ENCODE measurements at places on chromosomes 16 and 17. TPM values are rescaled to one million over a fixed set of nuclear protein-coding genes. Genes with fewer than 3 reads are reported as not detected.

DNA sequence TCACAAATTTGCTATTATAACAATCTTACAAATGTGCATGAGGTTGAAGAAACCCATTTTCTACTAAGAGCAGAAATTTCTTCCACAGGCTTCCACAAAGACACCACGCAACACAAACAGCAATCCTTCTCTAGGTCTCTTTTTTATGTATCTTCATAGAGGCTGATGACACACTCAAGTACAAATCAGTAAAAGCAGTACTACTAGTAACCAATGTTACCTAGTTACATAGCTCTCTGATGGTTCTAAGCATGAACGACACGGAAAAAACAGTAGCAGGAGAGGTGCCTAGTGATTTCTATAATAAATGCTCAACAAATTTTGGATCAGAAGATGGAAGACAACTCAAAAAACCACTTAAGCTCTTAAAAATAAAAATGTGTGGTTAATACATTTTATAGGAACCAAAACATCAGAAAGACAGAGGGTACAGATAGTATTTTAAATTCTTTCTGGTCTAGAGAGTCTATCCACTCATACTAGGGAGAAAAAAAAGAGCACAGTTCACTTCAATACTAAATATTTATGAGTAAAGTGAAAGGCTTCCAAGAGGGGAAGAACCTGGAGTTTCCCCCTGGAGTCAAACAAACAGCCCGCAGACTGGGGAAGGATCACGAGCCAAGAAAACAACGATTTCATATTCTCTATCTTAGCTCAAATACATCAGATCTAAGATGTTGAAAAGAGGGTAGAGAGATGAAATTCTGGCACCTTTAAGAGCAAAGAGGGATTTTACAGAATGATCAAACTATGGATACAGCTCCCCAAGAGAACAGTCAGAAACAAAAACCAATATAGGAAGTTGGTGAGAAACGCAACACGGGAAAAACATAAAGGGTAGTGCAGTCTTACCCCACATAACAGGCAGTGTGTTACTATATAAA is 40.2 kb downstream of the SMG6 start:
- no peak for DNase-seq

DNA sequence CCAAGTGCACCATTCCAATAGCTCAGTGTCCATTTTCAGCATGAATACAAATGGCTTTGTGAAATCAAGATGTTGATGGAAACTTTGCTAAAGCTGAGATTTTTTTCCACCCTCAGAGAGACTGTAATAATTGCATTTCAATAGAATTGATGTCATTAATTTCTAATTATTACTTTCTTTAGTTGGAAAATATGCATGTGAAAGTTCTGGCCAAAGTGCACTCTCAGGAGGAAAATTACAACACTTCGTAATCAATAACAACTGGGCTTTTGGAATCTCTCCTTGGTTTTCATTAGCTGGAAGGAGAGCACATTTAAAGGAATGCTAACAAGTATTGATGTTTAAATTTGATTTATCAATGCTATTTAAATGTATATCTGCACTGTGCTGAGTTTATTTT is 529.5 kb upstream of the CDH8 start:
- no peak for DNase-seq

DNA sequence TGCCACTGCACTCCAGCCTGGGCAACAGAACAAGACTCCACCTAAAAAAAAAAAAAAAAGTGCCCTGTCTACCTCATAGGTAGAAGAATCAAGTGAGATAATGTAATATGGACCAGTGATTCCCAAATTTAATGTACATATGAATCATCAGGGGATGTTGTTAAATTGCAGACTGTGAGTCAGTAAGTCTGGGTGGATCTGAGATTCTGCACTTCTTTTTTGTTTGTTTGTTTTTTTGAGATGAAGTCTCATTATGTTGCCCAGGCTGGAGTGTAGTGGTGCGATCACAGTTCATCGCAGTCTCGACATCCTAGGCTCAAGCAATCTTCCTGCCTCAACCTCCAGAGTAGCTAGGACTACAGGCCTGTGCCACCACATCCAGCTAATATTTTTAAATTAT is 31.6 kb downstream of the HOXB1 start:
- no peak for DNase-seq

- DNase-seq = no peak
Observed at GRCh38 chr16:75377729-75378386, 55.4 kb downstream of the CFDP1 start.

CA10 gene
- not detected for total RNA-seq

All from gastrocnemius medialis (tissue), 4 donors.